ENCODE measurements at places on chromosomes 2 and 18. TPM values are rescaled to one million over a fixed set of nuclear protein-coding genes. Genes with fewer than 3 reads are reported as not detected.

Gene ITSN2
- total RNA-seq: 30.4 TPM

Gene PCARE
- total RNA-seq: not detected

Gene ICOS
- not detected for total RNA-seq

Gene ANKRD30B
- total RNA-seq: not detected

Gene AMER3
- total RNA-seq: not detected

DNA sequence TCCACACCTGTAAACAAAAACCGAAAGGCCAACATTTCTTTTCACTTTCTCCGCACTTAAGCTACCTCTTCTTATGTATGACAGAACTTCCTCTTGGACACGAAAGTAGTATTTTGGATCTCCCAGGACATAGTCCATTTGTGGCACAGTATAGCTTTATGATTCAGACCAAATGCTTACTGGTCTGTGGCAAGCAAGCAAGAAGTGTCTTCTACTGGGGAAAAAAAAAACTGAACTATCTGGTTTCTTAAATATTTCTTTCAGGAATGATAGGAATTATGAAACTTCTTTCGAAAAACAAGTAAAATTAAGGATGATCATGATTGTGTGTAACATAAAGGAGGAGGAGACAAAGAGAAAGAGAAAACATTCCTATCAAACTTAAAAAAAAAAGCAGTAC, 33.6 kb downstream of the SRBD1 start:
- no peak overlapping the region for H3K27ac ChIP-seq
- H3K36me3 ChIP-seq: peaks cover 7% of the 10 kb centered on the region
- no peak for DNase-seq
- no peaks in the 10 kb centered on the region for H3K27me3 ChIP-seq

- no peak overlapping the region for H3K4me3 ChIP-seq
- H3K27ac ChIP-seq: no peak overlapping the region
- no peaks in the 10 kb centered on the region for H3K27me3 ChIP-seq
- H3K36me3 ChIP-seq: no peaks in the 10 kb centered on the region
These were observed 20.9 kb upstream of the CD302 start for GRCh38 chr2:159818940-159819339.

GRCh38 chr2:147845411-147845971, 662 bp downstream of the ACVR2A start:
- H3K27ac ChIP-seq: 0 out of 2 replicates have a peak overlapping the region, but pooled peaks have one; percentile 0
- H3K4me1 ChIP-seq: peaks cover 37% of the 10 kb centered on the region
- H3K36me3 ChIP-seq: no peaks in the 10 kb centered on the region
- H3K27me3 ChIP-seq: no peaks in the 10 kb centered on the region
- DNase-seq: no peak
- H3K4me3 ChIP-seq: peak overlapping the region; percentile 61

- H3K27me3 ChIP-seq: no peaks in the 10 kb centered on the region
- H3K4me1 ChIP-seq: no peaks in the 10 kb centered on the region
- no peak for DNase-seq
- H3K4me3 ChIP-seq: no peak overlapping the region
- H3K27ac ChIP-seq: no peak overlapping the region
- H3K36me3 ChIP-seq: no peaks in the 10 kb centered on the region
These were observed 40.7 kb downstream of the SOS1 start for GRCh38 chr2:39080152-39080551.

DNA sequence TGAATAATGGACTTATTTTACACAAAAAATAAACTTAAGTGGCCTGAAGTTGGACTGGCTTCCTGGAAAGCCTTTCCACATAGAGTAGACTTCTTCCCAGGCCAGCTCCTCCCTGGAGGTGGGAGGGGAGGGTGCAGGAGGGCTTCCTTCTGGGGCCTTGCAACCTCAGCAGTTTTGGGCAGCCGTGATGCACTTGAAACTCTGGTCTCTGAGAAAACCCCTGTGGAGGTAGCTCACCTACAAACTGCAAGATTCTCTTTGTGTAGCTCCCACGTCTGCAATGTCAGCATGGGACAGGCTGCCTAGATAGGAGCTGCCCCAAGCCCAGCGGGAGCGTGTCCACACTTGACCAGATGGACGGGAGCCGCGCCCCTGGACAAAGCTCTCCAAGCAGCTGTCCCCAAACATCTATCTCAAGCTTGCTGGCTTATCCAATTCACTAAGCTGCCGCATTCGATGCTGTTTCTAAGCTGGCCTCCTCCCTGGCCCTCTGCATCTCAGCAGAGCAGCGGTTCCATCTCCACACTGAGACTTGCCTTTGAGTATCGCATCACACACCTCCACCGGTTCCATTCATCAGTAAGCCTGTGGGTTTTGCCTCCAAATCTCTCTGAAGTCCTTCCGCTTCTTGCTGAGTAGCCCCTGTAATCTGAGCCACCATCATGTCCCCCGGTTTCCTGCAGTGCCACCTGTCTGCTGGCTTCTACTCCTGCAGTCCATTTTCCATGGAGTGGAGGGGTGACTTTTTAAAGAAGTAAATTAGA, 1.6 kb upstream of the LPIN1 start:
- peak overlapping the region; percentile 79 for H3K27ac ChIP-seq
- peak; percentile 18 for DNase-seq
- H3K4me3 ChIP-seq: peak overlapping the region; percentile 37

GRCh38 chr18:72160510-72161445, 383.4 kb downstream of the CBLN2 start:
- no peak overlapping the region for H3K27ac ChIP-seq
- no peak overlapping the region for H3K4me3 ChIP-seq
- DNase-seq: no peak

DNA sequence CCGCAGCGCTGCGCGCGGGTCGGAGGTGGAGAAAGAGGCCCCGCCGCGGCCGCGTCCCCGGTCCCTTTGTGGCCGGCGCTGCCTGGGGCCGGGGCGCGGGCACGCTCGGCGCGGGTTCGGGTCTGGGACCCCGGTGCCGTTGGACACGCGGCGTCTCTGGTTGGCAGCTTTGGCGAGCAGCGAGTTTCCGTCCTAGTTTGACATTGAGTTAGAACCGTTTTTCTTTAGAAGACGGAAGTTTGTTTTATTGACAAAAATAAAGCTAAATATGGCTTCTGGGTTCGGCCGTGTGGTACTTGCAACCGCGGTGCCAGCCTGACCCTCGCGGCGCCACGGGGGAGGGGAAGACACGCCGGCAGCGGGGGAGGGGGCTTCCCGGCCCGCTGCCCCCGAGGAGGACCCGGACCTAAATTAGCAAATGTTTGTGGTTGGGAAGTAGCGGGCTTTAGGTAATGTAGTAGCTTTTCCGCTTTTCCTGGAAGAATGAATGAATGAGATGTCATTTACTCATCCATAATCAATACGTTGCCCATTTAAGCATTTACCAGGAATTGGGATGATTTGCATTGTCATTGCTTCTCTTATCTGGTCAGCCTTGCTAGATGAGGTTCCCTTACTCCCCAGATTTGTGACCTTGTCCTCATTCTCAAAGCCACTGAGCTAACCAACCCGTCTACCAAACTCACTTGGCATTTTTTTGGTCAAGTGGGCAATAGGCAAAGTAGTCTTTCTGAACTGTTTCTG, 530 bp downstream of the GALNT1 start:
- no peaks in the 10 kb centered on the region for H3K27me3 ChIP-seq
- H3K4me3 ChIP-seq: peak overlapping the region; percentile 75
- peaks cover 20% of the 10 kb centered on the region for H3K4me1 ChIP-seq
- peak overlapping the region; percentile 19 for H3K27ac ChIP-seq
- no peaks in the 10 kb centered on the region for H3K36me3 ChIP-seq

- H3K27ac ChIP-seq: no peak overlapping the region
- no peak overlapping the region for H3K4me3 ChIP-seq
- no peaks in the 10 kb centered on the region for H3K36me3 ChIP-seq
- H3K4me1 ChIP-seq: 0 out of 2 replicates have a peak, but pooled peaks cover 7% of the 10 kb centered on the region
- no peaks in the 10 kb centered on the region for H3K27me3 ChIP-seq
- no peak for DNase-seq
These were observed 37.8 kb upstream of the IKZF2 start for GRCh38 chr2:213189001-213189899.

All from PC-9 (cell line).